ENCODE measurements at places on chromosomes 6 and 20. TPM values are rescaled to one million over a fixed set of nuclear protein-coding genes. Genes with fewer than 3 reads are reported as not detected.

The FOXF2 gene
- 17.7 TPM for total RNA-seq

The SMLR1 gene
- not detected for total RNA-seq

The SLPI gene
- 14.6 TPM for total RNA-seq

The NFATC2 gene
- 7.7 TPM for total RNA-seq

The ARFGEF3 gene
- 0.63 TPM for total RNA-seq

The C20orf173 gene
- total RNA-seq: not detected

The RGL2 gene
- total RNA-seq: 13.9 TPM

The TMEM200A gene
- not detected for total RNA-seq

The TRAPPC3L gene
- not detected for total RNA-seq

Data from A549 treated with CpdA at 1 μM for 4 hours (cell line).